ENCODE measurements at places on chromosomes 16 and 17. TPM values are rescaled to one million over a fixed set of nuclear protein-coding genes. Genes with fewer than 3 reads are reported as not detected.

DNA sequence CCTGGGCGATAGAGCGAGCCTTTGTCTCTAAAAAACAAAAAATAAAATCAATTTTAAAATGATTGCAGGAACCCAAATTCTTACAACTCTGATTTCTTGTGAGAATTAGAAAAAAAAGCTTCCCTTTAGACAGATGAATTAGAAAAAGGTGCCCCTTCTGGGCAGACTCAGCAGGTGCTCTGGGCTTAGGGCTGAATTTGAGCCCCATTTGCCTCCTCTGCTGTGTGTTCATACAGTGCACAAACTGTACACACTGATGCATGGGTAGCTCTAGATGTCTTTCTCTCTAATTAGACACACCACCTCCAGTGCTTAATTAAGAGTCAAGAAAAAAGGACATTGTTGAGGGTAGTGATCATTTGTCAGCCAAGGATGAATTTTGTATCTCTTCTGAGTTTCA is 38.5 kb upstream of the NOL11 start:
- no peak for DNase-seq

DNA sequence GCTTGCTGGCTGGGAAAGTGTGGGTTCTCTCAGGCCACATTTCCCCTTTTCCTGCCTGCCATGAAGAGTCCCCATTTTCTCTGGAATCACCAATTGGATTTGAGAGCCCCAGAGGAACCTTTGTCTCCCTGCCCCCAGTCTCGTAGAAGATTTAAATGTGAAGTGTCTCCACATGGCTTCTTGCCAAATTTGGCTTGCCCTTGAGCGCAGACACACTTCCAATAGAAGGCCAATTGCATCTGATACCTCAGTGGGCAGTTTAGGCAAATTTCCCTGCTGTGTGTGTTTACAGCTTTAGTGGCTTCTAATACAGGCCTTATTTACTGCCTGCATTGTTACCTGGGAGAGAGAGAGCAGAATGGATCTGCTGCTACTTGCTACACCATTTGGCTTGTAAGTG is 29.7 kb downstream of the CDK5R1 start:
- no peak for DNase-seq

DNA sequence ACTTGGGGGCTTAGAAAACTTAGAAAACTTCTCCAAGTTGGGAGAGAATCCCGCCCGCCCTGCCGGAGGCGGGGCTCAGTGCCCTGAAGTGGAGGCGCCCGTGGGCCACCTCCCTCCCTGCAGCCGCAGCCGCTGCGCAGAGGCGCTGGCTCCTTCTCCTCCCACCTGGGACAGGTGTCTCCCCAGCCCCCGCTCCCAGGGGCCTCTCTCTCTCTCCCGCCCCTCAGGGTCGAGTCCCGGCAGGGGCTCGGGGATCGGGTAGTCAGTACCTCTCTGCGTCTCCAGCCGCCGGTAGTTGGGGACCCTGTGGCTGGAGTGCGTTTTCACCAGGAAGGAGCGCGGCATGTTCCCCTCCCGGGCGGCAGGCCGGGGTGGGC is 257 bp downstream of the SNAI3 start:
- no peak for DNase-seq

DNA sequence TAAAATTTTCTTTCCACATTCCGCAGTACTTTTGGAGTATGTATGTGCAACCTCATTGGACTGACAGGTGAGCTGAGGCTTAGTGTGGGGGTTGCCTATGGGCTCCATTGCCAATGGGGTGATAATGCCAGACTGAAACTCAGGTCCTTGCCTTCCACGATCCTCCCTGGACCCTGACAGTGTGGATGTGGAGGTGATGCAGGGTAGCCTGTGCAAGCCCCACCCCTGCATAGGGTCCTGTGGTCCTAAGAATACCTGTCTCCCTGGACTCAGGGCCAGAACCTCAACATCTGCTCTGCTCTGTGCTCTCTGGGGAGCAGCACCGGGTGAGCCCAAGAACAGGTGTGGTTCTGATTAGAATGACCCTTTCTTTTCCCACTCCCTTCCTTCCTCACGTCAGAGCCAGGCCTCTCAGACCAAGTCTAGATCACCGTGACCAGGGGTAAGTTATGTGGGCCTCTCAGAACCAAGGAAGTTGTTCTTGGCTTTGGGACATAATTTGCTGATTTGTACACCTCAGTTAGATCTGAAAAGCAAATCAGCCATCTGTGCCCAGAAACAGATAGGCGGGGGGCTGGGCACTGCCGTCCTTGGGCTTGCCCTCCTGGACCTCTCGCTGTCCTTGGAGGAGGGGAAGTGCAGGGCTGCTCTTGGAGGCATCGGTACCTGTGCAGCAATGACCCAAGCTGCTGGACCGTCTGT is 8.4 kb upstream of the TNS4 start:
- DNase-seq: no peak

Gene NPIPB13
- 14.9 TPM for total RNA-seq

DNA sequence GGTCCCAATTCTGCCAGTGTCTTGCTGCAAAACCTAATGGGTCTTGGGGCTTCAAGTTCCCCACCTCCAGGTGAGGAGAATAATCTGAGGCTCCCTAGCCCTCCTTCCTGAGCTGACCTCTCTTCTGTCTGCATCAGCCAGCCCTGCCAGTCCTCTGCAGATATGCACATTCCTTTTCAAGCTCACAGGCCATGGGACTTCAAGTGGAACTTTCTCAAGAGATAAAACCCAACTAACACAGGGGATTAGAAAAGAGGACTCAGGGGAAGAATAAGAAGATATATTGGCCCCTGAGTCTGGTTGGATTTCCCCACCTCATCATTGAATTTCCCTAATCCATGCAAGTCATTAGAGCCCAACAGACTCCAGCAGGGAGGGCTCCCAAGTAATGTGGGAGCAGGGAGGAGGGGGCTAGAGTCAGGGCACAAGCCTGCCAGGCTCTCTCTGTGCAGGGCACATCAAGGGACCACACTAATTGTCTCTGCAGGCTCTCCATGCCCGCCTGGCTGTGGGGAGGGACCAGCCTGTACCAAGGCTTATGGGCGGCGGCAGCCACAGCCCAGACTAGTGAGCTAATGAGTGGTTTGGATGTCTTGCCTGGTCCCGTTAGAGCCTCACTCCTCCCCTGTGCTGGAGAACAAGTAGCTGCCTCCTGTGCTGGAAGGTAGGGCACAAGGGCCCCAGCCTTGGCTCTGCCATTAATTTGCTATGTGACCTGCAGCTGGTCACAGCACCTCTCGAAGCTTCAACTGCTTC is 1.2 kb downstream of the KRT14 start:
- DNase-seq: no peak

GRCh38 chr17:66985338-66986237 is 21.1 kb downstream of the CACNG4 start:
- no peak for DNase-seq
